ENCODE measurements at places on chromosomes 1 and 21. TPM values are rescaled to one million over a fixed set of nuclear protein-coding genes. Genes with fewer than 3 reads are reported as not detected.

Gene C1orf210
- total RNA-seq, result not detected

Gene SLC6A9
- total RNA-seq, result 6.1 TPM

Gene DCDC2B
- not detected for total RNA-seq

Gene PLPPR5
- not detected for total RNA-seq

Gene TRIM45
- 0.26 TPM for total RNA-seq

Gene CLIC4
- 9.1 TPM for total RNA-seq

Gene GBP7
- 0.35 TPM for total RNA-seq

Gene TOMM40L
- 12.2 TPM for total RNA-seq

Gene OR2L13
- total RNA-seq, result not detected

Gene C4BPA
- total RNA-seq, result 0.72 TPM

Gene HHAT
- total RNA-seq, result 4.1 TPM

Gene C1orf87
- total RNA-seq, result not detected

Gene KRTAP21-2
- total RNA-seq, result not detected

Gene LCE1D
- not detected for total RNA-seq

Gene SLC30A10
- not detected for total RNA-seq

Gene LCE2B
- not detected for total RNA-seq

Gene FMO5
- 0.96 TPM for total RNA-seq

Gene TENT5C
- total RNA-seq, result 7.6 TPM

Gene PEX14
- 22.5 TPM for total RNA-seq

Gene ASTN1
- total RNA-seq, result not detected

Gene RAB42
- not detected for total RNA-seq

Gene RXFP4
- total RNA-seq, result not detected

Gene FAM151A
- total RNA-seq, result not detected

Gene RBP7
- not detected for total RNA-seq

Gene KLHL12
- 20.7 TPM for total RNA-seq

Gene HHIPL2
- total RNA-seq, result 1.4 TPM

Gene PMF1
- total RNA-seq, result 58.7 TPM

Gene TP73
- not detected for total RNA-seq
